NCI-H510A (cell line): ENCODE measurements at places on chromosomes 11 and 22.

DNA sequence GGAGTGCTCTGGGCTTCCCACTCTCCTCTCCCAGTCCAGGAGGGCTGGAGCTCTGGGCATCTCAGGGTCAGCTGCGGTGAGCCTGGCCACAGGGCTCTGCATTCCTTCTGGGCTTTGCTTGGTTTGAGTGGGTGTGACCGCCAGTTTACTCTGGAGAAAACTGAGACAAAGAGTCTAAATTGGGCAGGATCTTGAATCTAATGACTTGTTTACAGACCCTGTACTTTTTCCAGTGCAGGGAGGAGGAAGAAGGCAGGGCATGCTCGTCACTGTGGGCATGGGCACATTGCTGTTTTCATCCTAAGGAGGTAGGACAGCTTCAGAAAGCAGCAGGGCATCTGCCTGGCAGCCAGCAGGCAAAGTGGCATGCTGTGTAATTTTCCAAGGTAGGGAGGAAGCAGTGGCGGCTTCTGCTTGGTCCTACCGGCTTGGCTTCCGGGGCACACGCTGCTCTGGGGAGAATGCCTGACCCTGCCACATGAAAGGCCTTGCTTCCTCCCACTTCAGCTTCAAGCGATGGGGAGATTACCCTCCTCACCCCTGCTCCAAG is 22.9 kb downstream of the FLI1 start:
- DNase-seq: no peak

GRCh38 chr22:31046539-31047226 is 34.4 kb upstream of the SMTN start:
- DNase-seq: no peak

- DNase-seq: no peak
These were observed 13.3 kb downstream of the APOL3 start for GRCh38 chr22:36147196-36147791.

DNA sequence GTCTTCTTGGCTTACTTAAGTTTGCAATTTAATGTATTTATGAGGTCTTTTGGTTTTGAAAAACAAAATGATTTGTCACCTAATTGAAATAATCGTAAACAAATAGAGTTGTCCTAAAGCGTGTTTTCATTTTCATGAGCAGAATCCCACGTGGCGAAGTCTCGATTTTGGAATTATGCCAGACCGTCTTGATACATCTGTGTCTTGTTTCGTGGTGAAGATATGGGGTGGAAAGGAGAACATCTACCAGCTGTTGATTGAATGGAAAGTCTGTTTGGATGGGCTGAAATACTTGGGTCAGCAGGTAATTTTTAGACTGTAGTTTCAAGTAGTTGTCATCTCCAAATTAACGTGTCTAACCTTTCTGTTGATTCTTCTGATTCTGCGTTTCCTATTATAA is 64.7 kb downstream of the UVRAG start:
- no peak for DNase-seq

DNA sequence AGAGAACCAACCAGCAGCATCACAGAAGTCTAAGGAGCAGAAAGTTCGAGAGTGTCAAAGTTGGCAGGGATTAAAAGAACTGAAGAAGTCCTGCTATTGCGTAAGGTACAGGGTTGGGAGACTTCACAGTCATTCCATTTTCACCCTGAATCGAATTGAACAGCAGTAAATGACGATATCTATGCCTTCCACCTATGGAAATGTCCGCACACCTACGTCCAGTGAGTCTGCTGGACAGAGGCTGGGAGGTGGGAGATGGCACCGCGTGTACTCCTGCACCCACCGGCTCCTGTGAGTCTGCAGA is 116.7 kb downstream of the MICAL3 start:
- DNase-seq: no peak

- no peak for DNase-seq
These were observed 15.8 kb downstream of the TOLLIP start for GRCh38 chr11:1293619-1294015.

DNA sequence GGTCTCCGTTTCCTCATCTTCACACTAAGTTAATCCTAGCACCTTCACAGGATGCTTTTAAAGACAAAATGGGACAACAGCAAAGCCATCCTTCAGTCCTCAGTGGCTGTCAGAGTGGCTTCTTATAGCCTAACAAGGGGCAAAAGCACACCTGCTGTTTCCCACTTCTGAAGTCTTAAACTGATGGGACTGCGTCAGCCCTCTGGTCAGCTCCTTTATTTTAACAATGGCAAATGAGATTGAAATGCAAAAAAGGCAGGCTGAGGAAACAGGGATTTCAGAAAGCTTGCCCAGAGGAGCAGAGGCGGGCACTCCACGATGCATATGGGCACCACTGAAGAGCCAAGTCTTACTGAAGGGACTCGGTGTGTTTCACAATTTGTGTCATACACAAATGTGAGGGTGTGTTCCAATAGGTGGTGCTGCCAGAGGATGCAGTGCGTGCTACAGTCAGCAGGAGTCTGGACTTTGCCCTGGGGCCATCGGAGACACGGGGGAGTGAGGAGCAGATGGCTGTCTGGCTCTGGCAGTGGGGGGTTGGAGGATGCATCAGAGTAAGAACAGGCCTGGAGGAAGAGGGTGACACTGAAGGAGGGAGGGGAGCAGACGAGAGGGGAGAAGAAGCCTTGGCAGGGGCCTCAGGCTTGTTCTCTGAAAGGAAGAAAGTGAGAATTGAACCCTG is 47.3 kb downstream of the TENM4 start:
- no peak for DNase-seq

DNA sequence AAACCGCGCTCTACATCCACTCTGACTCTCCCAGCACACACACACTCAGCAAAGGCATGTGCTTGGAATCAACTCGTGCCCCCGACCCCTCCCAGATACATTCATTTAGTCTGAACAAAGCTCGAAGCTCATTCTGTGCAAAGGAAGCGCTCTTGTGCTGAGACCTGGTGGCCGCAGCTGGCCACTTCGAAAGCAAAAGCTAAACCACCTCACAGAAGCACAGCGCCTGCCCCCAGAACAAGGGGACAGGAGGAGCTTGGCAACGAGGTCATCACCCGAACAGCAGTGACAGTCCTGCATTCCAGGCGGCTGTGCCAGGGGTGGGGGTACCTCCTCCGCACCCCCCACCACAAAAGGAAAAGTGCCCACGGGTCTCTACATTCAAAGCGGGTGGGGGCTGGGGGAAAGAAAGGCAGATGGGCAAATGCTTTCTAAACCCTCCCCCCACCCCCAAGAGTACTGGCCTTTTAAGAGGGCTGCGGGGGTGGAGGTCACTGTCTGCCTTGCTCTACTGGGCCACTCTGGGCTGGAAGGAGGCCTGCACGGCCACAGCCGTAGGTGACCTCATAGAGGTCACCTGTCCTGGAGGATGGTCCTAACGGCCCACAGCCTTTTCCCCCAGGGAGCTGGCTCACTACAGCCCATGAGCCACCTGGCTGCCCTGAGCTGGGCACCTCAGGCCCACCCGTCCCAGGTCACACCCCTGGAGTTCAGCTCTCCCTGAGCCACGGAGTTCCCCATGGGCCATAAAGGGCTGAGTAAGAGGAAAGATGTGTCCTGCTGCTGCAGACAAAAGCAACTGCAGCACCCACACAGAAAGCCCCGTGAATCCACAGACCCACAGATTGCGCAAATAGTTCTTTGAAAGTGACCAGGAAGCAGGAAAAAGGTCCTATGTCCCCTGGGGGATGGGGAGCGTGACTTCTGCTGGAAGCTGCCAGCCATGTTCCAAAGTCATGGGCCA is 21.3 kb downstream of the CBX7 start:
- no peak for DNase-seq

GRCh38 chr11:96055706-96056387 is 131.9 kb upstream of the MTMR2 start:
- no peak for DNase-seq

GRCh38 chr11:124950601-124951330 is 3.2 kb upstream of the CCDC15 start:
- DNase-seq: no peak

GRCh38 chr11:1567721-1568100 is 4.4 kb downstream of the DUSP8 start:
- no peak for DNase-seq

DNA sequence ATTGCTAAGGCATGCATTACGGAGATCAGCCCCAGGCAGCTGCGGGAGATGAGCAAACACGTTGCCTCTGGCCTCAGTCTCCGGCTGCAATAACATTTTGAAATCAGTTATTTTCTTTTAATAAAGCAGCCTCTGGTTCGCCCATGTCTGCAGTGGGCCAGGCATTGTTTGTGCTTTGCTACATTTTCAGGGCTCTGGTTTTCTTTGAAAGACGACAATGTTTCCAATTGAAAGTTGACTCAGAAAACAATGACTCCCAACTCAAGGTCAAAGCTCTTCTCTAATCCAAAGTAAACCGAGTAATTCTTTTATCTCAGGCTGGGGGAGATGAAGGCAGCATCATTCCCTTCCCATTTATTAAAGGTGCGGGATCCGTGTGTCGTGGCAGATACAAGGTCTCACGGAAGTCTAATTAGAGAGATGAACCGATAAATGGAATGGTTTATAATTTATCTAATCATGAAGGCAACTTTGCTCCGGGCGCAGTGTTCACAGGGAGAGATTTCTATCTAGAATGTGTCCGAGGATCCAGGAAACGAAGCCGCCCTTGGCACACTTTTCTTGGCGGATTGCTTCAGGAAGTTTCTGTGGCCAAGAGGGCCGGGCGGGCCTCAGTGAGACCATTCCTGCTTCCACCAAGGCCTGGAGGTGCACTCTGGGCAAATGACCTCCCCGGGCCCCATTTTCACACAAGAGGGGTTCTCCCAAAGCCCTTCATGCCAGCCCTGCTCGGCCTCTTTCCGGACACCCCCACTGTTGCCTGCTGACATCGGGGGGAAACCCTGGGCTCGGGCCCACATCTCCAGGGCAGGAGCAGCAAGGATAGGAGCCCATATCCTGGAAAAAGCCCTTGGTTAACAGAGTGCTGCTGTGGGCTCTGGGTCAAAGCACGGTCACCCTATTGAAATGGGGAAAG is 811.4 kb downstream of the BRD1 start:
- DNase-seq: no peak

DNA sequence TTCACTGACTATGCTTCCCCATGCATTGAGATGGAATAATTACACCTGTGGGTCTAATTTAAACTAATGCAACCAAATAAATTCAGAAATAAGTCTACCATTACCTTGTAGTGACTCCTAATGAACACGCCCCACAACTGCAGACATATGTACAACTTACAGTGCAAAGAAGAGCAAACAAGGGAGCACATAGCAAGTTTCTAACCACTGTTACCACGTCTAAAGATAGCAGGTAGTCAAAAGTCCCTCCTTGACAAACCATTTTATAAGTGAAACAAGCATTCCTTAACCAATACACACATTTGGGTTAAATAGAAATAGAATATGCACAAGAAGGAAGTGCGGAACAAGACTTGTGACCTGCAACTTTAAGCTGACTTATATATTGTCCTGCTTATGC is 20.6 kb downstream of the PHF21A start:
- no peak for DNase-seq

GRCh38 chr22:49861642-49862495 is 8.2 kb downstream of the ZBED4 start:
- DNase-seq: no peak

DNA sequence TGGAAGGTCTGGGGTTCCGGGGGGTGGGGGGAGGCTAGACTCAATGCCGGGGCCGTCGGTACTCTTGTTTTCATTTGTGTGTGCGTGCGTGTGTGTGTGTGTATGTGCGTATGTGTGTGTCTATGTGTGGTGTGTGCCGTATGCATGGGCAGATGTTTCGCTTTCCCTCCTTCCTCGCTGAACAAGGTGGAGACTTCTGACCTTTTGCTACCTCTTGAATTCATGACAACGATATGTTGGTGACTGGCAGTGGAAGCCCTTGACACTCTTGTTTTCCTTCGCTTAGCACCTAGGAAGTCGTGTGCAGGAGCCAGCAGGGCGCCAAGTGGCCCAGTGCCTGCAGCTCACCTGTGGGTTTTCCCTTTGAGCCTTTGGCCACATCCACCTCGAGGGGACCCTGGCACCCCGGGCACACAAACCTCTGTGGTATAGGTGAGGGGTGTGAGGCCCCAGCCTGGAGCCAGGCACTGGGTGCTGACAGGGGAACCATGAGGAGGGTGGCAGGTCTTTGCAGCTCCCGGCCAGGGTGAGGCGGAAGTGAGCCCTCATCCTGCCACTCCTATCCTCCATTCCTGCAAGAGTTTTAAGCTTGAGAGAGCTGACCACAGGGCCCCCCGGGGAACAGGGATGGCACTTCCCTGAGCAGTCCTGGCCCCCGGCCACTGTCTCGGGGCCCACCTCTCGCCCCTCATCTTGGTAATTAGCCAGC is 19.3 kb upstream of the TMEM191C start:
- DNase-seq: no peak

- DNase-seq: no peak
These were observed 42.2 kb downstream of the WNT7B start for GRCh38 chr22:45934659-45935341.

DNA sequence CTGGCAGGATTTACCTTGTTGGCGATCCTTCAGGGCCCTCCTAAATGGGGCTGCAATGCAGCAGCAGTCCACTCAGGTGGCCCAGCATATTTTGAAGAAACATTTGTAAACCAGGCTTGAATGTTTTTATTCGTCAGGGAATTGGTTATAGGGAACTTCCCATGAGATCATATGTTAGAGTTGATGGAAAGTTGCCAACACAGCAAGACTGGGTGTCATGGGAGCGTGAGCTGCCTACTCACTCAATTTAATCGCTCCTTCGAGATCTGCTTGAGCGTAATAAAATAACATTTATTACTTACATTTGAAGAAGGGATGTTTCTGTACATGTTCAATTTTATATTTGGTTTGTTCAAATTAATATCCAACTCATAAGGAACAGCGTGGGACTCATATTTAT is 19.4 kb downstream of the OR2AT4 start:
- no peak for DNase-seq

- DNase-seq: no peak
These were observed 242.4 kb downstream of the FAM76B start for GRCh38 chr11:95547186-95547585.

DNA sequence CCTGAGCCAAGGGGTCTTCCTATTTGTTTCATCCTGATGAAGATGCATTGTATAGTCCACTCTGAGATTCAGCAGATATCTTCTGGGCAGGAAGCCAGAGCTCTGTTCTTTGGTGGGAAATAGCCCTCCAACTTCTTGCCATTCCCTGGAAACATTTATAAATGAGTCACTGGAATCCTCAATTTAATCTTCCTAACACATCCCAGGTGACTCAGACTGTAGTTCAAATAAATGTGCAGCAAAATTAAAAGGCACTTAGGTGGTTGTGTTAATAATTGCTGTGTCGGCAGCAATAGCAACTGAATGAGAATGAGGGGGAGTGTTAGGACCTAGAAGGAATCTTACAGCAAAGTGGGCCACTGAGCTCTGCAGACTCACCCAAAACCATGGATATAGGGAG is 108.6 kb downstream of the INSC start:
- DNase-seq: no peak

DNA sequence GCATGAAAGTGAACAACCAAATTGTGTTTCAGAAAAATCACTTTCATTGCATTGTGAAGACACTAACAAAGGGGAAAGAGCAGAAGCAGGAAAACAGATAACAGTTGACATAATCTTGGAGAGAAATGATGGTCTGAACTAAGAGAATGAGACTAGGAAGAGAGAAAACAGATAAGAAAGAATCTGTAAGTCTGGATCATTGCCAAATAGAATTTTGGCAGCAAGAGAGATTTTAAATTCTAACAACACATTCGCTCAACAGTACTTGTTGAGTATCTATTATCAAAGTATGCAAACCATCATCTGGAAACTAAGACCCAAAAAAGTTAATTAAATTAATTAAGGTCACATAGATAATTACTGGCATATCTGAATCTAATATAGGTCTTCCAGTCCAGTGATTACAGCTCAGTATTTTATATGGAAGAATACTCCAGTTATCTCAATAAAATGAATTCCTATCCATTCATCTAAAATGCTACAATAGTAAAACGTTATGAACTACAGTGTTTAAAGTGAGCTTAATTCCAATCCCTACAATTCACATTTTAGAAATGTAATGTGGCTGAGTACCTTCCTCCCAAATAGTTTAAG is 166.7 kb upstream of the FAT3 start:
- no peak for DNase-seq
